ENCODE measurements at places on chromosomes 11 and 22.

GRCh38 chr11:116901211-116901610 lies 63.8 kb upstream of the APOA1 start:
- DNase-seq, result no peak

GRCh38 chr11:12195768-12196167 lies 85.4 kb downstream of the MICAL2 start:
- DNase-seq, result no peak

GRCh38 chr22:49948116-49948957 lies 12.2 kb upstream of the PIM3 start:
- no peak for DNase-seq

GRCh38 chr11:31792036-31792435 lies 19.1 kb downstream of the PAX6 start:
- no peak for DNase-seq

GRCh38 chr11:91163619-91164451 lies 941.0 kb upstream of the CHORDC1 start:
- no peak for DNase-seq

DNA sequence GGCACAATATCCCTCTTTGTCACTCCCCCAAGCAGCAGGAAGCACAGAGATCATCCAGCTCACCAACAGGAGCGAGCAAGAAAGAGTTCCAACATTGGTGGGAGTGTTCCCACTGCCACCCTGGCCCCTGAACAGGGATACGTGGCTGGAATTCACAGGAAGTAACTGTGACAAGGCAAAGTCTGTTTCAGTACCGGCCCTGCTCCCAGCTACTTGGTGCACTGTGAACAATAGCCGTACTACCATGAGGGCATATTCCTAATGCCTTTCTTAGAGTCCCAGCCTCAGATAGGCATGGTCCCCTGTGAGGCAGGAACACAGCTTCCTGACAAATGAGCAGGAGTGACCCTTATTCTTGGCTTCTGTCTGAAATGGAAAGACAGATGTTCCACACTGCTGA lies 1.8 kb upstream of the SLC37A2 start:
- DNase-seq, result no peak

- DNase-seq, result no peak
Measured at GRCh38 chr11:121418625-121419114, 33.4 kb upstream of the SORL1 start.

GRCh38 chr11:64908766-64909165 lies 8.2 kb downstream of the ATG2A start:
- DNase-seq, result no peak

- no peak for DNase-seq
Measured at GRCh38 chr11:26268980-26269660, 62.8 kb upstream of the ANO3 start.

DNA sequence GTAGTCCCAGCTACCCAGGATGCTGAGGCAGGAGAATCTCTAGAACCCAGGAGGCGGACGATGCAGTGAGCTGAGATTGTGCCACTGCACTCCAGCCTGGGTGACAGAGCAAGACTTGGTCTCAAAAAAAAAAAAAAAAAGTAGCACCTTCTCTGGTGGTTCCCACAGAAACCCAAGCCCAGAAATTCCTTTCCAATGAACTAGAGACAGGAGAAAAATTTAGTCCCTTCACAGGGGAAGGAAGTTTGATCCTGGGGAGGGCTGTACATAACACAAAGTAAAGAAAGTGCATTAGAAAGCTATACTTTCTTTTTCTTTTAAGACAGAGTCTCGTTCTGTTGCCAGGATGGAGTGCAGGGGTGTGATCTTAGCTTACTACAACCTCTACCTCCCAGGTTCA lies 25.5 kb upstream of the APOA1 start:
- DNase-seq, result no peak

GRCh38 chr22:41564563-41564962 lies 3.8 kb downstream of the CSDC2 start:
- DNase-seq, result no peak

DNA sequence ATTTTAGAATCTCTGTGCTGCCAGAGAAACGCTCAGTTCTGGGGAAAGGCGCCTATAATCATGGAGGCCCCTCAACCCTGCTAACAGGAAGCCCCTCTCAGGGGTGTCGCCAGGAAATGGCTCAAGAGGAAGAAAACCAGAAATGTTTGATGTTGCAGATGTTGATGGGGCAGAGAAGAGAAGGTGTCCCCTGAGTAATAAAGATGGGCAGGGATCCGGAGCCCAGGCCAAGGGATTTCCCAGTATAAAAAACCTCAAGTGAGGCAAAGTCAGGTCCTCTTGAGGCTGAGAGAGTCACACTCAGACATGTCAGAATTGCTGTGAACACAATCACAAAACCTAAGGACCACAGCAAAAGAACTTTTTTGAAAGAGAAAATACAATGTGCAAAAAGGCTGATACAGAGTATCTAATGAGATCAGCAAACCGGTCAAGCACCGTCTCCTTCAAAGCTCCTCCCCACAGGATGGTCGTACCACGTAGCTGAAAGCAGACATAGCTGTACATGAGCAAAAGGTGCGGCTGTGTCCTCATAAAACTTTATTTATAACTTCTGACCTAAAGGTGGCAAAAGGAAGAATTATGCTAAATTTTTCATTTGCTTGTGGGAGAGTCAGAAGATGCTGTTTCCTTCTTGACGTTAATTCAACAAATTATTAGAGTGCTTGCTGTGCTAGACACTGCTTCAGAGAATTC lies 12.2 kb downstream of the MOV10L1 start:
- DNase-seq, result no peak

DNA sequence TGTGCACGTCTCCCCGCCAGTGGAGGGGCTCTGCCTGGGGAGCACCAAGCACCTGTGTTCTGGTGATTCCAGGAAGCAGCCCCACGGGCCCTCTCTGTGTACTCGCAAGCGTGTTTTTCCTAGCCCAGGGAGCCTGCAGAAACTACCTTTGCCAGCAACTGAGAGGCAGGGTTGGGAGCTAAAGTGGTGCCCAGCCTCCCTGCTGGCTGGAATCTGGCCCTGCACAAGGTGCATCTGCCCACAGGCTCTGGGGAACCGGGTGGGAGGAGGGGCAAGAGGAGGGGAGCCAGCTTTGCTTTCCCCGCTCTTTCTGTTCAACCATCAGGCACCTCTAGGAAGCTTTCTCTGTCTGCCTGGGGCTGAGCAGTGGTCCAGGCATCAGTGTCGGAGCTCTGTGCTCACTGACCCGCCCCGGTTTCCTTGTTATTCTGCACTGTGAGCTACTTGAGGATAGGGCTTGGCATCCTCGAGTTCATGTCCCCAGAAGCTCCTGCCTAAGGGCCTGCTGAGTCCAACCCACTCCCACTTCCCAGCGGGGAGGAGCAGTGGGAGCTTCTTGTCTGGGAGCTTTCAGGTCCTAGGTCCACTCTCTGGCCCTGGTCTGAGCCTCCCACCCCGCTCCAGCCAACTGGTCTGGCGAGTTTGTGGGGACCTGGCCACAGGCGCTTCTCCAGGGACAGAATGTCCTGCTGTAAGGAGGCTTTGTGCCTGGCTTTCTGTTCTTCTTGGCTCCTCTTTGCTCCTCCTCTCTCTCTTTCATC lies 14.9 kb downstream of the DAGLA start:
- no peak for DNase-seq

- no peak for DNase-seq
Measured at GRCh38 chr11:87743007-87743406, 432.2 kb downstream of the RAB38 start.

DNA sequence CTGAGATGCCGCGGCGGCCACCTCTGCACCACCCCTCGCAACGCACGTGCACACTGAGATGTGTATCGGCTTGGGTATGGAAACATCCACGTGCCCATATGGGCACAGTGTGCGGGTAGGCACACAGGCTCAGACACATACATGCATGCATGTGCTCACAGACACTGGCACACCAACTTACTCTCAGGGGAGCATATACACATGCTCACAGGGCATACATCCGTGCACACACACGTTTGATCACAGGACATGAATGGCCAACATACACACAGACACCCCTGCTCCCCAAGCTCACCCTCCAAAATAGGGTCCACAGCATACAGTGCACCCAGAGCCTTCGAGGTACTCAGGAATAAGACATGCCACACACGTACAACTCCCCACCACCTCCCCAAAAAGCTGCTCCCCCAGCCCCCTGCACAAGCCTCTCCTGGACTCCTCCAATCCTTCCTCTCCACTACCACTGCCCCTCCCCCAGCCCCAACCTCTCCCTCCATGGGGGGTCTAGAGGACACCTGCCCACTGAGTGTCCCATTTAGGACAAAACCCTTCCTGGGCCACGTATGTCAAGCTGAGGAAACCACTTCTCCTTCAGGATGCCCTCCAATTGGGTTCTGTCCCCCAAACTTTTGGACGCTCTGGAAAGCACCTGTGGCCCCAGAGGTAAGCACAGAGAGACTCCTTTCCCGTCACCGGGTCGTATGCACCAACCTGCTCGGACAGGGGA lies 53.1 kb downstream of the SLC22A12 start:
- no peak for DNase-seq

- DNase-seq, result no peak
Measured at GRCh38 chr11:74679513-74679865, 51.7 kb downstream of the CHRDL2 start.

- no peak for DNase-seq
Measured at GRCh38 chr11:40241524-40242051, 1217.9 kb downstream of the LRRC4C start.

GRCh38 chr22:43228330-43228729 lies 41.4 kb upstream of the TTLL12 start:
- no peak for DNase-seq

GRCh38 chr11:71543866-71544265 lies 4.4 kb upstream of the KRTAP5-9 start:
- no peak for DNase-seq

DNA sequence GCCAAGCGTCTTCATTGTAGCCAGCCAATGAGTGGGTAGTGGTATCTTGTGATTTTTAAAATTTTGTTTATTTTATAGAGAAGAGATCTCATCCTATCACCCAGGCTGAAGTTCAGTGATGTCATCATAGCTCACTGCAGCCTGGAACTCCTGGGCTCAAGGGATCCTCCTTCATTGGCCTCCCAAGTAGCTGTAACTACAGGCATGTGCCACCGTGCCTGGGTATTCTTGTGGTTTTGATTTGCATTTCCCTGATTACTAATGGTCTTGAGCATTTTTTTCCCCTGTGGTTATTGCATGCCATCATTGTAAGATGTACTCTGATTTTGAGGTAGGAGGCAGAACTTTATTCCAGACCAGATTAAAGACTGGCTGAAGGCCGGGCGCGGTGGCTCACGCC lies 2.4 kb upstream of the DENND6B start:
- DNase-seq, result no peak

GRCh38 chr22:37924386-37925065 lies 18.4 kb downstream of the MICALL1 start:
- DNase-seq, result no peak

- DNase-seq, result no peak
Measured at GRCh38 chr11:77705195-77705875, 67.7 kb upstream of the CLNS1A start.

- no peak for DNase-seq
Measured at GRCh38 chr11:116314006-116314405, 458.8 kb downstream of the BUD13 start.

DNA sequence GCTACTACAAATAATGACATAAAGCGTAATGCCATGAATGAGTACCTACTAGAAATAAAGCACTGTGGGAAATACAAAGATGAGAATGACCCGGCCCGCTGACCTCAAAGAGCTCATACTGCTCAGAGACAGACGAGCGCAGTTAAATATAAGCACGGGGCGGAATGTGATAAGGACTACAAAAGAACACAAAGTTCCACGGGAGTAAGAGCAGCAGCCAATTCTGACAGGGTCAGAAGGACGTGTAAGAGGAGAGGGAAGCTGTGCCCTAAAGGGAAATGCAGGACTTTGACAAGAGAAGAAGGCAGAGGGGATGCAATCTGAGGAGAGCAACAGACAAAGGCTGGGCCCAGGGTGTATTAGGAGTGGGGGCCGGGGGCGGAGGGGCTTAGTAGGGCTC lies 314.6 kb downstream of the LARGE1 start:
- DNase-seq, result no peak

DNA sequence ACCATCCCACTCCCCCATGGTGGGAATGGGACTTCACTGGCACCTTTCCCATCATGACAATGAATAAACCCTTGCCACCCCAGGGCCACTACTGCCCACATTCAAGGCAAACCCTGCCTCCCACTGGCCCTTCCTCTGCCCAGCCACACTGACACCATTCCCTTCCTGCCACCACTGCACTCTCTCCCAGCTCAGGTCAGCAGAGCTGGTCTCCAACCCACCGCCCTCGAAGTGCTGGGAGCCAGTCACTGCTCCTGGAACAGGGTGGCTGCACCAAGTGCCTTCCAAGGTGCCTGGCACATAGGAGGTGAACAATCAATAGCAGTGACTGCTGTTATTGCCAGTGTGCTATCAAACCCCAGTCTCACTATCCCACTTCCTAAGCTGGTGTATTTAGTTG lies 27.1 kb downstream of the PRDM10 start:
- DNase-seq, result no peak

- DNase-seq, result no peak
Measured at GRCh38 chr22:42693763-42694683, 26.6 kb downstream of the A4GALT start.

DNA sequence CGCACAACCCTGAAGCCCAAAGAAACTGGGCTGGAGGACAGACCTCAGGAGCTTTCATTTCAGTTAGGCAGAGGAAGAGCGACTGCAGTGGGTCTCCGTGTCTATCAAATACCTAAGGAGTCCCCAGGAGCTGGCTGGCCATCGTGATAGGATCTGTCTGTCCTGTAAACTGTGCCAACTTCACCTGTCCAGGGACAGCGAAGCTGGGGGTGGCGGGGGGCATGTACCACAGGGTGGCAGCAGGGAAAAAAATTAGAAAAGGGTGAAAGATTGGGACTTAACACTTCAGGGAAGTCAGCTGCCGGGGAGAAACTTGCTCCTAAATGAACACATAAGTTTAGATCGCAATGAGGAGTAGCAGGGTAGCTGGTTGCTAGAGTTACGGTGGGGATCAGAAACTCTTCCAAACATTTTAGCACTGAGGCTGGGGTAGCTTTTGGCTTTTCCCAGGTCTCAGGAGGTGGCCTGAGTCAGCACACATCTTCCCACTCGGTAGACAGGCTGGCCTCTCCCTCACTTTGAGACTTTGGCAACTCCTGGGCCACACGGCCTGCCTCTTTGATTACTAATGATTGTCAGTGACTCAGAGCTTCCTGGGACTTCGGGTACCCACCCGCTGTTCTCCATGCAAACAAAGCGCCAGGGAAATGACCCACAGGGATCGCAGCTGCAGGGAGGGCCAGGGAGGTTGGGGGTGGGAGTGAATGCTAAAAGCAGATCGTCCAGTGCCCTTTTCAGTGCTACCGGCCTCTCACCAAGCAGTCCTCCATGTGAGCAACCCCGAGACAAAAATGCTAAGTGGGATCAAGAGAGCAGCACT lies 2.9 kb upstream of the MTFP1 start:
- peak; percentile 80 for DNase-seq

Data from nucleus accumbens (tissue), 56 donors.